NCI-H2227 treated with DMSO at 0.1 percent for 48 hours (cell line): ENCODE measurements at places on chromosomes 3 and 15.

DNA sequence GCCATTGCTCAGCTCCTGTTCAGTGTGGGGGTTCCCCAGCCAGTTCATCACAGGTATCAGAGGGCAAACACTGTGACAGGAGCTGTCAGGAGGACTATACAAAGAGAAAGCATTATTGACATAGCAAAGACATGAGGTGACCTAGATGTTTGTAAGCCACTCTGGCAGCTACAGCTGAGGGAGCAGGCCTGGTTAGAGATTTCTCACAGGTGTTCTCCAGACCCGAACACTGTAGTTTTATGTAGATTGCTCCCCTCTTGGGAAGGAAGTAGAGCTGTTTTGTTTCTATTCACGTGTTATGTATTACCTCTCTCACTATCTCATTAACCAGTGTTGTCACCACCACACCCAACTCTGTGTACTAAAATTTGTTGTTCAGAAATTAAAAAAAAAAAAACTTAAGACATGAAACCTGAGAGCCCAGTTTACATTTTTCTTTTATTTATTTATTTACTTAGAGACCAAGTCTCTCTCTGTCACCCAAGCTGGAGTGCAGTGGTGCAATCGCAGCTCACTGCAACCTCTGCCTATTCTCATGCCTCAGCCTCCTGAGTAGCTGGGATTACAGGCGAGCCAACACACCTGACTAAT lies 123.7 kb downstream of the RBPMS2 start:
- no peak for DNase-seq

DNA sequence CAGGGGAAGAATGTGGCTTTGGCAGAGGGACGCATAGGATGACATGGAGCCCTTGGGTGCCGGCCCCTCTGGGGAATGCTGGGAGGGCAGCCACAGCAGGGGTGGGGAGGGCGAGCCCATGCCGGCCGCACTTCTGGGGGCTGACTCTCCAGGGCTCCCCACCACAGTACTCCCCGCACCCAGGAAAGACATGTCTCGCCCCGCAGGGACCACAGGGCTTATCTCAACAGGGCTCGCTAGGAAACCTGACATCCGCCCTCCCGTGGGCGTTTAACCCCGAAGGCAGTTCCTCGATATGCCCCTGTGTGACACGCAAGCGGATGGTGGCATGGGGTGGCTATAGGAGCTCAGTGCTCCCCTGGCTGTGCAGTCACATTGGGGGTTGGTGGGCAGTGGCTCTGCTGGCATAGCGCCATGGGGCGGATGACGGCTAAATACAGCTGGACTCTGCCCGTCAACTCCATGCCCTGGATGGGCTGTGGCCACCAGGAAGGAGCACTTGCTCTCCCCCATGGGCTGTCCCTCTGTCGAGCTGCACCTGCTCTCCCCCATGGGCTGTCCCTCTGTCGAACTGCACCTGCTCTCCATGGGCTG lies 141.4 kb downstream of the ADAMTS17 start:
- DNase-seq: no peak

GRCh38 chr15:85073556-85074194 lies 92.0 kb downstream of the PDE8A start:
- no peak for DNase-seq

- DNase-seq: no peak
Measured at GRCh38 chr3:37171144-37171543, 3.2 kb downstream of the LRRFIP2 start.

DNA sequence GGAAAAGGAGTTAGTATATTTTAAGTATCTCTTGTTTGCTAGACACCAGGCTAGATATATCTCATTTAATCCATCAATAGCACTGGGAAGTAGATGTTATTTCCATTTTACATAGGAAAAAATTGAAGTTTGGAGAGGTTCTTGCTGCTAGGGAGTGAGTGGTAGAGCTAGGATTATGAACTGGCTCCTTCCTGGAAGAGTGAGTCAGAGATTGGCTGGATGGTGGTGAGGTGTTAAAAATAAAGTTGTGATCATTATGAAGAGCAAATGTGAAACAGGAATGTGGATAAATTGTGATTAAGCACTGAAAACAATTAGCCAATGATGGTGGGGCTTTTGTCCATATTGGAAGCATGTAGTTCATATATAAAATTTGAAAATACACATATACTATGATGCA lies 234.2 kb downstream of the WNT5A start:
- DNase-seq: no peak

GRCh38 chr3:181726351-181727330 lies 14.9 kb downstream of the SOX2 start:
- DNase-seq: no peak

GRCh38 chr3:32383136-32383711 lies 8.4 kb upstream of the CMTM7 start:
- no peak for DNase-seq

DNA sequence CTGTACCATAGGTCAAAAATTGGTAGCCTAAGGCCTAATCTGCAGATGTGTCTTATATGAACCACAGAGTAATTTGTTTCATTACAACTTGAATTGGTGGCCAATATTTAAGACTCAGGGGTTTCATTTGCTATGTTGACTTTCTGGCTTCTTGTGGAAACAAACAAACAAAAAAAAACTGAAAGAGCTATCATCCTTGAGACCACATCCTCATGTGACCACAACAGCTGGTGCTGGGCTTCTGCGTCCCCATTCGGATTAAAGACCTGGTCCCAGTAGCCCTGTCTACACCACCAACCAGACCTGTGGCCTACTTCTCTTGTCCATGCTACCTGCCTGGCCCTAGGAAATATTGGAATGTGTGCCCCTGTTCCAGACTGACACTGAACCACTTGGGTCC lies 61.7 kb downstream of the STRIT1 start:
- DNase-seq: no peak

- DNase-seq: no peak
Measured at GRCh38 chr3:105806359-105806758, 62.5 kb downstream of the CBLB start.

- DNase-seq: no peak
Measured at GRCh38 chr3:12461097-12461649, 23.1 kb upstream of the TSEN2 start.

- no peak for DNase-seq
Measured at GRCh38 chr3:39102504-39103323, 4.7 kb downstream of the GORASP1 start.

- DNase-seq: no peak
Measured at GRCh38 chr3:10542518-10542917, 37.1 kb upstream of the ATP2B2 start.

DNA sequence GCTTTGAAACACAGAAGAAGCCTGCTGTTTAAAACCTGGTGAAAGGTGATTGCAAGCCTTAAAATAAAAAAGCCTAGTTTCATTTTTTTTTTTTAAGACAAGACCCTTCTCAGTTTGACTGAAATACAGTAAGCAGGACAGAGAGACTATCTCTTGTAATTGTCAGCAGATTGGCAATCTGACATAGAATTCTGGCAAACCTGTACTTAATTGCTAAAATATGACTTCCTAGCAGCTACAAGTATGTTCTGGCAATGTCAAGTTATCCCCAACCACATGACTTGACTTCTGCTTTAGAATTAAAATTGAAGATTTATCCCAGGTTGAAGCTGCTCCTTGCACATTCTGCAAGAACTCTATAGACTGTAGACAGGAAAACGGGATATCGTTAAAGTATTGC lies 232.8 kb upstream of the NR2F2 start:
- DNase-seq: no peak

DNA sequence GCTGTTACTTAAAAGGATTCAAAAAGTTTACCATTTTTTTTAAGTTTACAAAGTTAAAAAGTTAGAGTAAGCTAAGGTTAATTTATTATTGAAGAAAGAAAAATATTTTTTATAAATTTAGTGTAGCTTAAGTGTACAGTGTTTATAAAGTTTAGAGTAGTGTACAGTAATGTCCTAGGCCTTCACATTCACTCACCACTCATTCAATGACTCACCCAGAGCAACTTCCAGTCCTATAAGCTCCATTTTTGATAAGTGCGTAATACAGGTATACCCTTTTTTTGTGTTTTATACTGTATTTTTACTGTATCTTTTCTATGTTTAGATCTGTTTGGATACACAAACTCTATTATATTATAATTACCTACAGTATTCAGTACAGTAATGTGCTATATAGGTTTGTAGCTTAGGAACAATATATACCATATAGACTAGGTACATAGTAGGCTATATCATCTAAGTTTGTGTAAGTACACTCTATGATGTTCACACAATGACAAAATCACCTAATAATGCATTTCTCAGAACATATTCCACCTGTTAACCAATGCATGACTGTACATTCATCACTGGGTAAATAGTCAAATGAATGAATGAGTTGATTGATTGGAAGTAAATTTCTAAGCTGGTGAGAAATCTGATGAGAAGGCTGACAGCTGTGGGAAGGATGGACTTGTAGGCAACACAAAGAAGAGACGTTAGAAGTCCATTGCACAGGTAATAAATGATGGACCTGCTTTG lies 95.2 kb upstream of the CDIN1 start:
- no peak for DNase-seq
